ENCODE measurements at places on chromosomes 13 and 19.

DNA sequence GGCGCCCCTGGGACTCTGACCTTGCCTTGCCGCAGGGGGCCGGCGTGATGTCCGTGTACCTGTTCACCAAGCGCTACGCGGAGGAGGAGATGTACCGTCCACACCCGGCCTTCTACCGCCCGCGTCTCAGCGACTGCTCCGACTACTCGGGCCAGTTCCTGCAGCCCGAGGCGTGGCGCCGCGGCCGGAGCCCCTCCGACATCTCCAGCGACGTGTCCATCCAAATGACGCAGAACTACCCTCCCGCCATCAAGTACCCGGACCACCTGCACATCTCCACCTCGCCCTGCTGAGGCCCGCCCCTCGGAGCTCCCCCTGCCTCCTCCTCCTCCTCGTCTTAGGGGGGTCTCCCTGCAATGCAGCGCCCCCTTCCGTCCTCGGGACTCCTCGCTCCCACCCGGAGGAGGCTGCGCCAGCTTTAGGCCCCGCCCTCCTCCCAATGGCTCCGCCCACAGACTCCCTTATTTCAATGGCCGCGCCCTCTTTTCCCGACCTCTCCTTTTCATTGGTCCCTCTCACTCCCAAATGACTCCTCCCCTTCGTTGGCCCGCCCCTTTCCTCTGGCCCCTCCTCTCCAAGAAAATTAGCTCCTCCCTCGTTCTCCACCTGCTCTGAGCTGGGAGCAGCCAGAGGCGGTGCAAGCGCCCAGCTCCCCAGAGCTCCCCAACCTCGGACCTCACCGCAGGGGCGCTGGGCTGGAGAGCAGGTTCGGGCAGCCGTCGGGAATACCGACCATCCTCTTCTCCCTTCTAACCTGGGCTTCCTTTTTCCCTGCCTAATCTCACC lies 20.5 kb upstream of the CACNG8 start:
- no peak for DNase-seq

- peak; percentile 67 for DNase-seq
Measured at GRCh38 chr19:2613507-2614295, 88.8 kb downstream of the GNG7 start.

- DNase-seq, result no peak
Measured at GRCh38 chr13:63843766-63844699, 2428.4 kb upstream of the PCDH20 start.

- no peak for DNase-seq
Measured at GRCh38 chr13:109154966-109155761, 525.8 kb downstream of the MYO16 start.

DNA sequence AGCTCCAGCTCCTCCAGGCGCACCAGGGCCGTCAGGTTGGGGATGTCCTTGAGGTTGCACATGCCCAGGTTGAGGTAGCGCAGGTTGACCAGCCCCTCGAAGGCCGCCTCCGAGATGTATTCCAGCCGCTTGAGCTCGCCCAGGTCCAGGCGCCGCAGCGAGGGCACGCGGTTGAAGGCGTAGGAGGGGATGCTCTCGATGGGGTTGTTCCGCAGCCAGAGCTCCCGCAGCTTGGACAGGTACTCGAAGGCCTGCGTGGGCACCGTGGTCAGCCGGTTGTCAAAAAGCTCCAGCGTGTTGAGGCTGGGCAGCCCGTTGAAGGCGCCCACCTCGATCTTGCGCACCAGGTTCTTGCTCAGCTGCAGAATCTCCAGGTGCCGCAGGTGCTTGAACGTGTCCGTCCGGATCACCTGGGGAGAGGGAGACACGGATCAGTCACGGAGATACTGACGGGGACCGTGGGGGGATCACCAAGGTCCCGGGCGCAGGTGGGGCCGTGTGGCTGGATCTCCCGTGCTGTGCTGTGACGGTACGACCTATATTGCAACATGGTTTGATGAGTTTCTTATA lies 5.4 kb upstream of the ASPDH start:
- DNase-seq, result no peak

- no peak for DNase-seq
Measured at GRCh38 chr13:53507741-53508140, 479.1 kb downstream of the OLFM4 start.

DNA sequence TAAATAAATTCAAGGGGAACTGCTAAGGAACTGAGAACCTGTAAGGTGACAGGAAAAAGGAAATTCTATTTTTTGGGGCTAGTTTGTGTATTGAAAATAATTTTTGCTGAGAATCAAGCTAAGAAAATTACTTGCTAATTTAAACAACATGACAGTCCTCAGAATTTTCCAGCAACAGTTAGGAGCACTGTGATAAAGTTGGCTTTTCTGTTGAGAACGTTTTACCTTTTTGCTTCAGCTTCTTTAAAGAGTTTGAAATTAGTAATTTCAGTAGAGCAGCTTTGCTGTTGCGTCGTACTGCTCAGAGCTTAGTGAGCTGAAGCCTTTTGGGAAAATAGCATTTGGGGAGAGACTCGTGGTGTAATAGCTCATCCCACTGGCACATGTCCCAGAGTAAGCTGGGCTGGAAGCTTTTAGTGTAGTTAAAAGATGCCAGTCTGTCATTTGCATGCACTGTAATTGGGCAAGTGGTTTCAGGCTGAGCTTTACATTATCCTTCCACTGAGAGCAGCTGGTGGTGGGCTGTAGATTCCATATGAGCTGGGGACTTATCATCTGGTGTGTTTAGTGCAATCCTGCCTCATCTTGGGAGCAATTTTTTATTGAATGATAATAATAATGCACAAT lies 69.8 kb downstream of the LRCH1 start:
- no peak for DNase-seq

DNA sequence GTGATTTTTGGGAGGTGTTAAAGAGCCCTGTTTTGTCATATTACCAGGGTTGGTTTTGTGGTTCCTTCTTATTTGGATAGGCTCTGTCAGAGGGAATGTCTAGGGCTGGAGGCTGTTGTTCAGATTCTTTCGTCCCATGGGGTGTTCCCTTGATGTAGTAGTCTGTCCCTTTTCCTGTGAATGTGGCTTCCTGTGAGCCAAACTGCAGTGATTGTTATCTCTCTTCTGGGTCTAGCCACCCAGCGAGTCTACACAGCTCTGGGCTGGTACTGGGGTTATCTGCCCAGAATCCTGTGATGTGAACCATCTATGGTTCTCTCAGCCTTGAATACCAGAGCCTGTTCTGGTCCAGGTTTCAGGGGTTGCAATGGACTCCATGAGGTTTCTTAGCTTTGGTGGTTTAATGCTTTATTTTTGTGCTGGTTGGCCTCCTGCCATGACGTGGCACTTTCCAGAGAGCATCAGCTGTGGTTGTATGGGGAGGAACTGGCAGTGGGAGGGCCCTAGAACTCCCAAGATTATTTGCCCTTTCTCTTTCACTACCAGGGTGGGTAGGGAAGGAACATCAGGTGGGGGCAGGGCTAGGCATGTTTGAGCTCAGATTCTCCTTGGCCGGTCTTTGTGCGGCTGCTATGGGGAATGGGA lies 78.8 kb downstream of the SPRY2 start:
- no peak for DNase-seq

- peak; percentile 83 for DNase-seq
Measured at GRCh38 chr19:50658441-50659317, 9.4 kb downstream of the C19orf81 start.

DNA sequence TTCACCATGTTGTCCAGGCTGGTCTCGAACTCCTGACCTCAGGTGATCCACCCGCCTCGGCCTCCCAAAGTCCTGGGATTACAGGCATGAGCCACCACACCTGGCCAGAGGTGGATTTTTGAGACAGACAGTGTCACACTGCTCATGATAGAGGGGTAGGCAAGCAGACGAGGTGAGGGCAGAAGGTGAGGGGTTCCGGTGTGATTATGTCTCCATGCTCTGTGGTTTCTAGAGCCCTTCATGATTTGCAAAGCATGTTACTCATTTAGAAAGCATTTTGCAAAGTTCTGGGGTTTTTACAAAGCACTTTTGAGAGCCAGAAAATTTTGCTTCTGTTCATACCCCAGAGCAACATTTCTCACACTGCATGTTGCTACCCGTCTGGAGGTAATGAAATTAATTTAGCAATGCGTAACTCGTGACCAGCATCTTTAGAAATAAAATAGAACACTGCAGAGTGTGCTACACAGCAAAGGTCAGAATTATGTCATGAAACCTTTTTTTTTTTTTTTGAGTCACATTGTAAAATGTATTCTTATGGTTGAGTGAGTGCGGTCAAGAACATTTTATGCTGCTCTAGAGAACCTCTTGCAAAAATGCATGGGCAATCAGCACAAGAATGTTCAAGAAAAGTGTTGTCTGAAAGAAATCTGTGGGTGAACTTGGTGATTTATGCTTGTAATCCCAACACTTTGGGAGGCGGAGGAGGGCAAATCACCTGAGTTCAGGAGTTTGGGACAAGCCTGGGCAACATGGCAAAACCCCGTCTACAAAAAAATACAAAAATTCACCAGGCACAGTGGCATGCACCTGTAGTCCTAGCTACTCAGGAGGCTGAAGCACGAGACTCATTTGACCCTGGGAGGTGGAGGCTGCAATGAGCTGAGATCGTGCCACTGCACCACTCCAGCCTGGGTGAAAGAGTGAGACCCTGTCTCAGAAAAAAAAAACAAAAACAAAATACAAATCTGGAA lies 58.0 kb downstream of the MAP4K1 start:
- no peak for DNase-seq

DNA sequence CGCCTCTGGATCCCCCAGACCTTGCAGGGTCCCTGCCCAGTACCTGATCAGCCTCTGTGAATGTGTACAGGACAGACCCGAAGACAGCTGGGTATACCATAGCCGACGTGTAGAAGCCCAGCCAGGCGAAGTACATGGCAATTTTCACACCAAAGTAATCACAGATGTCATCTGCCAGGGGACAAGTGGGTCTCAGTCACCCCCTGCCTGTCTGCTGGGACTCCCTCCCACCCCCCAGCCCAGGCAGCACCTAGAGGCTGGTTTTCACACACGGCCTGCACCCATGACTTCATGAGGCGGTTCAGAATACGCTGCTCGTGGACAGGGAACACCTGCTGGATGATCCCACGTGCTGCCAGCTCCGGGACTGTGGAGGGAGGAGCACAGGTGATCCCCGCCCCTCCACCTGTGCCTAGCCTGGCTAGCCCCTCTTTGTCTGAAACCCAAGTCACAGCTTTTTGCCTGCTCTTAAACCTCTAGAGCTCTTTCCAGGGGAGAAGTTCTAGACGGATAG lies 3.6 kb downstream of the ANO8 start:
- no peak for DNase-seq

DNA sequence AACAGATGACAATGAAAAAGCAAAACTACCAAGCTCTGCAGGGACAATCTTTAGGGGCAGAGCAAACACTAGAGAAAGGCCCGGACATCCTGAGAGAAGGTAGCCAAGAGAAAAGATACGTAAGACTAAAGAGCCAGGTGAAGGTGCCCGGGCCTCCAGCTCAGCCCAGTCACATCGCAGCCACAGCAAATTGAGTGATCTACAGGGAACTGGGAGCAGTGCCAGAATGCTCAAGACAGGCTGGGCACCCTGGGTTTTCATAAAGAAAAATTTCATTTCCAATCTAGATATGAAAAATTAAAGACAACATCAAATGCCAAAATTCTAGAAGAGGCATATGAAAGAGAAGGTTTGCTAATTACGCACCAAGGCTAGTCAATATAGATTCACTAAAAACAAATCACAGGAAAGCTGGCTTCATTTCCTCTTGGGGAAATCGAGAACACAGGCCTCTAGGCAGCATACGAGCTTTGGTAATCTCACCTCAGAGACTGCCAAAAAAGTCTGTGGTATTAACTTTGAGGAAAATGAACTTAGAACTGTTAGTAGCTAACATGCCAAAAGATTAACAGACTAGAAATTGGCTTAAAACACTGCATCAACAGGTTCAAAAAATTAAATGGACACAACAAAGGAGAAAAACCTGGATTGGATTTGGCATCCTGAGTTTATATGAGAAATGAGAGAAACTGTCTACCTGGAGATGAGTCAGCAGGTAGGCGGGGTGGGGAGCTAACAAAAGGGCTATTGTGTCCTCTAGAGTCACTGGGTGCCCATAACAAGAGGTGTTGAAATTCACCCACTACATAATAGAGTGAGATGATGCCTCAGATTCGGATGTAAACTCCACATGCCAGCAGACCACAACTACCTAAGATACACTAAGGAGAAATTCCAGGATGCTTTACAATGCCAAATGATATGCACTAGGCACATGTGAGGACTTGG lies 6.6 kb downstream of the ANKRD10 start:
- DNase-seq, result no peak

- no peak for DNase-seq
Measured at GRCh38 chr13:106588367-106588766, 20.4 kb upstream of the ARGLU1 start.

GRCh38 chr19:6604906-6605305 lies 14.0 kb upstream of the CD70 start:
- no peak for DNase-seq

- no peak for DNase-seq
Measured at GRCh38 chr19:2627319-2627829, 75.1 kb downstream of the GNG7 start.

DNA sequence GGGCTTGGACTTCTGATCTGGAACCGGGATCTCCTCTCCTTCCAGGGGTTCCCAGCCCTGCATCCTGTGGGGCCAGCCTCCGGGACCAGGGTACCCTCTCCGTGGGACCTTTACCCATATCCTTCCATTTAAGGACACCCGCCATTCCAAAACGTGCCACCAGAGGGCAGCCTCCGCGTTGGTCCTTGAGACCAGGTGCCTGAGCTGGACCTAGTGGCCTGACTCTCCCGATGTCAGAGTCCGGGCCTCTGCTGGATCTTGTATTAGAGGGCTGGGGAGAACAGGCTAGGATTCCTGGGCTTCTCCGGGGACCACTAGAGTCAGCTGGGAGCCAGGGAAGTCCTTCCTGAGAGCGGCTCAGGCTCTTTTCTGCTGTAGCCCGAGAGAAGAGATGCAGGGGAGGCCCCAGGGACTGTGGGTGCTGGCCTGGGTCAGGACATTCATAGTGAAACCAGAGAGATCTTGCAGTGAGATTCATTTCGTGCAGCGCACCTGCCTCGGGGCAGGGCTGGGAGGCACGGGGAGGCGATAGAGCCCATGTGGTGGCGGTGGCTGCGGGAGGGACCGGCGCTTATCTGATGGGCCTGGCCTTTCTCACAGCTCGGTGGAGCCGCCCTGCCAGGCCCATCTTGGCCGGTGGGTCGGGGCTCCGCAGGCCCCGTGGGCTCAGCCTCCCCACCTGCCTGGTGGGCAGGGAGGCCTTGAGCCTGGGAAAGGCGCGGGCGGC lies 9.8 kb upstream of the SLC7A10 start:
- DNase-seq, result peak; percentile 71

GRCh38 chr19:4889034-4889815 lies 13.5 kb downstream of the ARRDC5 start:
- DNase-seq, result no peak

- no peak for DNase-seq
Measured at GRCh38 chr13:64871742-64872141, 2358.4 kb downstream of the PCDH9 start.

DNA sequence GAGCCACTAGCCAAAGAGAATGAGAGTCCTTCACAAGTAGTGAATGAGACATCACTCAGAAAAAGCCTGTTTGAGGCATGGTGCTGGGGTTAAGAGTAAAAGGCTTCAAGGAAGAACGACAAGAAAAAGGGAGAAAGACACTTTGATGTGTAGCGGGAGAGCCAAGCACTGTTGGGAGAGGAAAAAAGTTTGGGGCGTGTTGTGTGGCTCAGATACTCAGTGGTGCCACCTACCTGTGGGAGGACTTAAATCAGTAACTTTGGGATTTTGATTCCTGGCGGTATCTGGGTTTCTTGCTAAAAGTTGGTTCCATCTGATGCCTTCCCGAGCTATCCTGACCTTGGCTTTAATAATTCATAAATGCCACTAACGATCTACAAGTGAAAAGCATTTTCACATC lies 12.3 kb downstream of the ELSPBP1 start:
- DNase-seq, result no peak

- no peak for DNase-seq
Measured at GRCh38 chr13:34411894-34412293, 530.2 kb upstream of the NBEA start.

All from CD4-positive, alpha-beta T cell treated with Interleukin-4 for 1 hour (primary cell).